ENCODE measurements at places on chromosomes 4 and X.

DNA sequence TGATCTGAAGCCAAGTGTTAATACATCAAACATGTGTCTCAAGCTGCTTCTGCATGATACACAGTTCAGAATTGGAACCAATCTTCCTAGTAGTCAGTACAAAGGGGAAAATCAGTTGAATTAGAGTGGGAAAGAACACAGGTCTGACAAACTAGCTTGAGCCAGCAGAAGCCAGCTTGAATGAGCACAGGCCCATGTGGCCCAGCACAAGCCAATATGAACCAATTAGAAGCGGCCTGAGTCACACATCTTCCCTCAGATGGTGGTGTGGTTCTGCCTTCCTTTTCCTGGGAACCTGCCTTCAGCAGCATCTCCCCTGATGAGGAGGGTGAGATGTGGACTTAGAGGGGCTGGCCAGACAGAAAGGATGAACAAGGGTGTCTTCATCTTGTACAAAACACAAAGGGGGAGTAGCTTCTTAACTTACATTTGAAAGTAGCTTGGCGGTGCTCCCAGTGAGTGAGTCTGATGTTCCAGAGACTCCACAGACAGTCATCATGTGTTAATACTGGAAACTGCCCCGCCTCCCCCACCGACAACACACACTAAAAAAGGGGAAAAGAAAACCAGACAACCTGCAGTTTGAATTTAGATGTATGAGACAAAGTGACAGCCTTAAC, 72.0 kb downstream of the FRMPD4 start:
- no peak for DNase-seq

DNA sequence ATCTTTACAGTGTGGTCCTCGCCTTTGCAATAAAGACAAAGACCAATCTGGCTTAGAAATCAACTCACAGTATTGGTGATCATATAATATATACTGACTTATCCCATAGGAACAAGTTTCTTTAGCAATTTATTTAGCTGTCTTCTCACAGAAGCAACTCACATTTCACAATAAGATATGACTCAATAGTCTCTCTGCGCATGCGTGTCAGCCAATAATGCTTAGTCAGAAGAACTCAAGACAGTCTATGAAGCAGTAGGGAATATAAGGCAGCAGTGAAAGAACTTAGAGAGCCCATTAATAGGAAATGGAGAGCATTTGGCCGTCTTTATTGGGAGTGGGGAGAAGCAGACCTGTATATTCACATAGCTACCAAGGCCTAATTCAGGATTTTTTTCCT, 216.7 kb downstream of the IL13RA2 start:
- no peak for DNase-seq

GRCh38 chrX:70755850-70756249, 152.7 kb downstream of the TEX11 start:
- DNase-seq: no peak

GRCh38 chr4:76087007-76087769, 12.7 kb downstream of the ART3 start:
- DNase-seq: peak; percentile 23

DNA sequence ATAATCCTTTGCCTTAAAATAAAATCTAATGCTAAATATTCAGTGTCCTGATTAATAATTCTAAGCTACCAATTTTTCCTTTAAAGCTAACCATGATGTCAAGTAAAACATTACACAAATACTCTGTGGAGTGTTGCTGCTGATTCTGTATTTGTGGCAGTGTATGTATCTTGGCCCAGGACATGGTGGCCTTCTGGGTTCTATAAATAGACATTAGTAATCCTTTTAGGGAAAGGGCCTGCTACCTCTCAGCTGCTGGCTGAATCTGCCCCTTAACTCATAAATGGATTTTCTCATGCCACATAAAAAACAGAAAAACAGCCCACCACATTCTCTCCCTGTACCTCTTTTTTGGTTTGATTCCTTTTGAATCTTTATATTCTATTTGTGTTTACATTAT, 1.2 kb upstream of the XK start:
- no peak for DNase-seq

GRCh38 chr4:623914-624566, 1.3 kb upstream of the PDE6B start:
- DNase-seq: no peak

DNA sequence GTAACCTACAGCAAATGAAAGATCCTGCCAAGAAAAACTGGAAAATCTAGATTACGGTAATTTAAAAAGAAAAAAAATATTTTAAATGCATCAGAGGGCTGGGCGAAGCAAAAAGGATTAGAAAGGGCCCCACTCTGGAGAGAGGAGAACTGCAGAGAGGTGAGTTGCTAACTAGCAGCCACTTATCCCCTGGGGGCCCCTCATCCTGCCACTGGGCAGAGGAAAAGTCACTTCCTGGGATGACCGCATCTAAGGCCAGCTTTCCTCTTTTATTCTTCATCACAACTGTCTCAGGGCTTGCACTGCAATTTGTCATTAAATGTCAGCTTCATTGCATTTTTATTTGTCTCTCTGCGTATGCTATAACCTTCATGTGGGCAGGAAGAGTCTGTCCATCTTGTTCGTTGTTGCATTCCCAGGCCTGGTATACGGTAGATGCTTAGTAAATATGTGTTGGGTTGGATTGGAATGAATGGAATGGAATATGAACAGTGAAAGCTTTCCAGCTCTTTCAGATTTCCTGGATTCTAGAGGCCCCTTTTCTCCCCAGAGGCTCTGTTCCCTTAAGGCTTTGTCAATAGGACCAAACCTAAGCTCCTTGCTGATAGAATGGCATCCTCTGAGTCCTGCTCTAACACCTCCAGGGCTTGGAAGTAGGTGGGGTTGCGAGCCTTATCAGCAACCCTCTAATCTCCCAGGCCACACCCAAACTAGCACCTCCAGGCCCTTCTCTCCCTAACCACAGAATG, 58.9 kb downstream of the TLR10 start:
- no peak for DNase-seq

GRCh38 chr4:47899639-47900038, 14.7 kb downstream of the NFXL1 start:
- peak; percentile 72 for DNase-seq

GRCh38 chrX:11100281-11101035, 10.7 kb upstream of the HCCS start:
- peak; percentile 8 for DNase-seq
